ENCODE measurements at places on chromosomes 2 and 18.
A peak's percentile ranks its signal among the peaks of the same experiment; 100 is the strongest.

GRCh38 chr2:8641301-8641965 lies 40.4 kb upstream of the ID2 start:
- no peak for DNase-seq

GRCh38 chr2:239639421-239640185 lies 238.8 kb upstream of the HDAC4 start:
- no peak for DNase-seq

GRCh38 chr2:85753525-85754312 lies at the start of gene ATOH8:
ATOH8 (plus strand) TSS chr2:85753991; CDS start chr2:85754190, 199 bp downstream.
- peak; percentile 47 for DNase-seq

- no peak for DNase-seq
Measured at GRCh38 chr2:127566139-127566417, 30.6 kb downstream of the MYO7B start.

DNA sequence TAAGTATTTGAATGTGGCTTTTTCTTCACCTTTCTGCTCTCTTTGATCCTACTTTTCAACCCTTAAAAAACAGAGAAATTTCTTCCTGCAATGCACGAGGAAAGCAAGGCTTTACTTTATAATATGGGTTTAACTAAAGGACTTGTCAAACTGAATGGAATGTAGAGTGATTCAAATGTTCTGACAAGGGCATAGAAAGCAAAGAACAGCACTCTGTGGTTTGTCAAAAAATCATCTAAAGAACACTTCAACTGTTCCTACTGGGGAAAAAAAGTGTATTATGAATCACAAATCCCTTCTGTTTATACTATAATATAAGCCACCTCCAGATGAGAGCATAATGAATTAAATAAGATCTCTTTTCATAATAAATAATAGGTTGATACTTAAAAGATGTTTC lies 45.0 kb upstream of the RIT2 start:
- DNase-seq: no peak

GRCh38 chr18:5973099-5973498 lies 77.8 kb upstream of the TMEM200C start:
- DNase-seq: no peak

GRCh38 chr2:217956586-217957457 lies 46.0 kb downstream of the TNS1 start:
- DNase-seq: no peak

DNA sequence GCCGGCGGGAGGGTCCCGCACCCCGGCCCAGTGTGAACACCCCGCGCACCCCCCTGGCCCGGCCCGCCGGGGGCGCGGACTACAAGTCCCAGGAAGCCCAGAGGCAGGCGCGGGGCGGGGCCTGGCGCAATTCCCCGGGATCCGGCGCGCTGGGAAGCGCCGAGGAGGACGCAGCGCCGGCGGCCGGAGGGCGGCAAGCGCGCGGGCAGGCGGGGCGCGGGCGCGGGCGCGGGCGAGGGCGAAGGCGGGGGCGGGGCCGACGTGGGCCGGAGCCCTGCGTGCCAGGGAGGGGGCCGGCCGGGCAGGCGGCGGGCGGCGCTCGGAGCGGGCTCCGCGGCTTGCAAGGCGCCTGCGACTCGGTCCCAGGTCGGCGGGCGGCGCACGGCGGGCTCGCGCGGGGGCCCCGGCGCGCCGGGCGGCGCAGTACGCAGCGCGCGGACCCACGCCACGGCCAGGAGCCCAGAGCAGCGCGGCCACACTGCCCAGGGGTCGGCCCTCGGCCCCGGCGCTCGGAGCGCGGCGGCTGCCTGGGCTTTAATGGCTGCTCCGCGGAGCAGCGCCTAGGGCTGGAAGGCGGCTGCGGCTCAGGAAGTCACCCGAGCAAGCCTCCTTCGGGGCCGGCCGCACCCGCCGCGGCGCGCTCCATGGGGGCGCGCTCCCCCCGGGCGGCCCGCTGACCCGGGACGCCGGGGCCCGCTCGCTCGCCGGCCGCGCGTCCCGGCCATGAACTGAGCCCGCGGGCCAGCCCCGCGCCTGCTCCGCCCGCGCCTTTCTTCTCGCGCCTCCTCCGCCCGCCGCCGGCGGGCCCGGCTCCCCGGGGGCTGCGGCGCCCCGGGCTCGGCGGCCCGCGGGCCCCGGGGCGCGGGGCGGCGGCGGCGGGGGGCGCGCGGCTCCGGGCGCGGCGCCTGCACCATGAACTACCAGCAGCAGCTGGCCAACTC lies at the start of gene AGAP1:
AGAP1 (plus strand) TSS at position 269 of the 941 bp plus-strand sequence.
- DNase-seq: no peak

DNA sequence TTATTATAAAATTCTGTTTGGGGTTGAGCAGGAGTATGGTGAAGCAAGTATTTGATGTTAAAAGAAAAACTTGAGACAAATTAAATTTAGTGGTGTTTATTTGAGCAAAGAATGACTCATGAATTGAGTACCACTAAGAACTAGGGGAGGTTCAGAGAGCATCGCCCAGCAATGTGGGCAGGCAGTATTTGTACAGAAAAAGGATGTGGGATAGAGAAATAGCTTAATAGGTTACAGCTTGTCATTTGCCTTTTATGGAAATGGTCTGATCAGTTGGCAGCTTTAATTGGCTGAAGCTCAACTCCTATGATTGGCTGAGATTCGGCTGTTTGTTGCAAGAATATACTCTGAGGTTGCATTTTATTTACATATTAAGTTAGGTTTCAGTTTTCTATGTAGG lies 68.2 kb downstream of the LRATD1 start:
- no peak for DNase-seq

Measured in activated CD4-positive, alpha-beta memory T cell treated with anti-CD3 and anti-CD28 coated beads for 36 hours (primary cell).